ENCODE measurements at places on chromosomes 7 and 10.

- no peak for DNase-seq
Observed at GRCh38 chr7:71342202-71342601, 210.3 kb downstream of the GALNT17 start.

DNA sequence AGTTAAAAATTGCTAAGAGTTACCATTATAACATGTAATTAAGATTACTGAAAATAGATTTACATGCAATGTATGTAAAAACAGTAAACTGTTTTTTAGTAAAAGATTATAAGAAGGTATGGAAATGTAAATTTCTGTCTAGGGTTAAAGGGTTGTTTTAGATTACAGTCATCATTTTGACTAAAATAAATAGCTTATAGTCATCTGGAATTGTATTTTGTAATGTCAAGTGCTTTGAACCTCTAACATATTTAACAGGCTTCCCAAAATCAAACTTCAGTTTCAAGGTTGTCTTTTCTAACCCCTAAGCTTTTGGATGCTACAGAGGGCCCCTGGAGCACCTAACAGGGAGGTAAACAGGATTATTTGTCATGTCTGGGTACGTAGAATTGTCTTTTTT is 35.0 kb upstream of the ZNF746 start:
- no peak for DNase-seq

DNA sequence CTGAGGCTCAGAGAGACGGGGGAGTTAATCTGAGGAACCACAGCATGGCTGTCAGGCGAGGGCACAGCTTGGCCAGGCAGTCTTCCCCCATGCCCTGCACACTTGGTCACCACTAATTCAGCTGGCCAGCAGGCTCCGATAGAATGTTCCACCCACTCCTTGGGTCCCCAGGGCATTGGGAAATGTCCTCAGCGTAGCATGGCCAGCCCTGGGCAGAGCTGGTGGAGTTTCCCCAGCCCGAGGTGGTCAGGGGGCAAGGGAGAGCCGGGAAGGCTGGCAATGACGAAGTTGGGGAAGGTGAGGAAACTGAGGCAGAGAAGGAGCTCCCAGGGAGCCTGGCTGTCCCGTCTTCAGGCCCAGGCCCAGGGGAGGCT is 12.1 kb upstream of the GRIFIN start:
- no peak for DNase-seq

- no peak for DNase-seq
Observed at GRCh38 chr7:104936546-104936945, 77.5 kb upstream of the KMT2E start.

GRCh38 chr7:95357623-95358022 is 33.3 kb upstream of the PON1 start:
- peak; percentile 10 for DNase-seq

DNA sequence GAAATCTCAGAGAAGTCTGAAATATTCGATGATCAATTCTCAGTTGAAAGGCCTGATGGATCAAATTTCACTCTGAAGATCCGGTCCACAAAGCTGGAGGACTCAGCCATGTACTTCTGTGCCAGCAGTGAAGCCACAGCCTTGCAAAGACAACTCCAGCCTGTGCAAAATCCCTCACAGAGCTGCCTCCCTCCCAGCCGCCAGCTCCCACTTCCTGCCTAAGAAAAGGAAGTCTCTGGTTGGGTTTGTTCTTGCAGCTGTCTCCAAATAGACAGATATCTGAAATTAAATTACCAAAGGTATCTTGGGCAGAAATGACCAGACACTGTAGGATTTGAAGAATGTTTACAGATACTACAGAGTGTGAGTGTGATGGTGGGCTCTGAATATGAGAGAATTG is 43.4 kb upstream of the PRSS58 start:
- DNase-seq = no peak

- no peak for DNase-seq
Observed at GRCh38 chr7:46554688-46555422, 633.8 kb upstream of the IGFBP3 start.

DNA sequence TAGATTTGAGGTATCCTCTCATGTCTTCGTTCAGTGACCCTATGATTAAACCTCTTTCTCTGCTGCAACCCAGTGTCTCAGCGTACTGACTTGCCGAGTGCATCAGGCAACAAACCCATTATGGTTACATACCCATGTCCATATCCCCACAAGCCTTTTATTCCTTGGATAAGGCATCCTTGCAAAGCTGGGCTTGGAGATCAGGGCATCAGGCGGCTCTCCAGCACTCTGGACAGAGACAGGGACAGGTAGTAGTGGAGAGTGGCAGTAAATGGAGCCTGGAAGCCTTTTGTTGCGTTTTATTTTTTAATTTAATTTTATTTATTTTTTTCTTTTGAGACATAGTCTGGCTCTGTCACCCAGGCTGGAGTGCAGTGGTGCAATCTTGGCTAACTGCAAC is 32.0 kb upstream of the NPFFR1 start:
- DNase-seq = no peak

DNA sequence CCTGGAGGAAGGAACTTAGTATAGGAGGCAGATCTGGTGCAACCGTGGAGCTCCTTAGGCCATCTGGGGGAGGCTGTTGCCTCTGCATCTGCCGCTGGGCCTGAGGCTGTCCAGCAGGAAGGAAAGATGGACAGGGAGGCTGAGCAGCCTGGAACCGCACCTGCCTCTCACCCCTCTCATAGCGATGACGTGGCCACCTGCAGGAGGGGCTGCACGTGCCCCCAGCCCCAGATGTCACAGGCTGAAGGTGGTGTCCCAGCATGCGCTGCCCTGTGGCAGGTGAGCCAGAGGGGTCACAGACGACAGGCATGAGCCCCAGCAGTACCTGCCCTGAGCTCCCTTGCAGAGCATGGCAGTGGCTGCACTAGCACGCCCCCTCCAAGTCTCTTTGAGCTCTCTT is 283.9 kb downstream of the ACTR3B start:
- DNase-seq = no peak

GRCh38 chr10:43234471-43235041 is 32.3 kb downstream of the RASGEF1A start:
- no peak for DNase-seq

- DNase-seq = peak; percentile 90
Observed at GRCh38 chr7:40077849-40078248, 56.6 kb downstream of the MPLKIP start.

- DNase-seq = no peak
Observed at GRCh38 chr7:108135446-108136190, 5.5 kb upstream of the LAMB4 start.

DNA sequence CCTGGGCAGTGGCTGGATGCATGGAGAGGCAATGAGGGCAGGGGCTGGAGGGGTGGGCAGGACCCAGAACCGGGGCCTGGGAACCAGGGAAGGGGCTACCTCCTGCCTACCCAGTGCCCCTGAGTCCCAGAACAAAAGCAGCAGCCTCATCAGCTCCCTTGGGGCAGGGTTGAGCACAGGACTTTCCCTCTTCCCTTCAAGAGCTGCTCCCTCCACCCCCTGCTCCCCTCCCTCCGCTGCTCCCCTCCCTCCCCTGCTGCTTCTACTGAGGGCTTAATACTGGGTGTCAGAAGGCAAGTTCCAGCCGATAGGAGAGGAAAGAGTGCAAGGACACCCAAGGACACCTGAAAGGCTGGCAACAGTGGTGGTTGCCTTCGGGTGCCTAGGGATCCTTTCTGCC is 28.2 kb upstream of the INMT start:
- no peak for DNase-seq

- DNase-seq = no peak
Observed at GRCh38 chr7:44122529-44122928, 819 bp downstream of the POLD2 start.

DNA sequence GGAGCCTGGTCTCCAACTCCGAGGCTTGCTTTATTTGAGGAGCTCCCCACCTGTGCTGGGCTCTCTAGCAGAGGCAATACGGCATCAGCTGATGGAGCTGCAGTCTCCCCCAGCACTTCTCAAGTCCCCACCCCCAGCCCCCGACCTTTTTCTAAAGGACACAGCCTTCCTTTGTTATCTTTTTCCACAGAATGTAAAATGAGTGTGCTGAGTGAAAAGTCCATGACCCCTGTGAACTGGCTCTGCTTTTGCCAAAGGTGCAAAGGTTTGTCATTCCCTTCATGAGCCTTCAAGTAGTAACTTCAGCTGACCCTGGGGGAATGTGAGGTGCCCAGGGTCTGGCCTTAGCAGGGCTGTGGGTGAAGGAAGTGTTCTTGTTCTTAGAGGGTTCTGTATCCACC is 25.5 kb downstream of the LRRC4 start:
- no peak for DNase-seq

- DNase-seq = no peak
Observed at GRCh38 chr7:142804728-142805207, 34.0 kb downstream of the PRSS2 start.

- no peak for DNase-seq
Observed at GRCh38 chr10:60708666-60709065, 69.6 kb upstream of the CDK1 start.

DNA sequence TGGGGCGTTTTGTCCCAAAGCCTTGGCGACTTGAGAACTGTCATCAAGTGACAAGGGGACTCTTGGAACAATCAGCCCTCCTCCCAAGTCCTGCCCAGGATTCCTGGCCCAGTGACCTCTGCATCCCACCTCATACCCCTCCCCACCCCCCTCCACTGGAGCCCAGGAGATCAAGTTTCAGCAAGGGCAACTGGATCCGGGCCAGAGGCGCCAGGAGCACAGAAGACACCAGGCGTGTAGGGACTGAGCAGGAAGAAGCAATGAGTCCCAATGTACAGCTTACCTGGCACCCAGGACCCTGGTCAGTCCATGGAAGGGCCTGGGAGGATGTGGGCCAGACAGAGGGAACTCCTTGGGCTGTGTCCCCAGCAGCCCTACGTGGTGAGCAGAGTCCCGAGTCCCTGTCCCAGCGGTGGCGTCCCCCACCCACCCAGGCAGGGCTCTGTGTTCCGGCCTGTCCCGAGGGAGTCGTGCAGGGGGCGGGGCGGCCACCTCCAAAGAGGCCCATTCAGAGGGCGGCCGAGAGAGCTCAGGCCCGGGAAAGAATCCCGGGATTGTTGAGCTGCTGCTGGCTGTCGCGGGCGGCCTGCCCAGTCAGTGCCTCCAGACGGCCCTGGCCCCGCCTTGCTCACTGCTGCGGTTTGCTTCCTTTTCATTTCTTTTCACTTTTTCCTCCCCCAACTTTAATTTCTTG is 254.1 kb downstream of the TNS3 start:
- peak; percentile 88 for DNase-seq

- DNase-seq = no peak
Observed at GRCh38 chr10:124003871-124004662, 89.3 kb downstream of the CHST15 start.

DNA sequence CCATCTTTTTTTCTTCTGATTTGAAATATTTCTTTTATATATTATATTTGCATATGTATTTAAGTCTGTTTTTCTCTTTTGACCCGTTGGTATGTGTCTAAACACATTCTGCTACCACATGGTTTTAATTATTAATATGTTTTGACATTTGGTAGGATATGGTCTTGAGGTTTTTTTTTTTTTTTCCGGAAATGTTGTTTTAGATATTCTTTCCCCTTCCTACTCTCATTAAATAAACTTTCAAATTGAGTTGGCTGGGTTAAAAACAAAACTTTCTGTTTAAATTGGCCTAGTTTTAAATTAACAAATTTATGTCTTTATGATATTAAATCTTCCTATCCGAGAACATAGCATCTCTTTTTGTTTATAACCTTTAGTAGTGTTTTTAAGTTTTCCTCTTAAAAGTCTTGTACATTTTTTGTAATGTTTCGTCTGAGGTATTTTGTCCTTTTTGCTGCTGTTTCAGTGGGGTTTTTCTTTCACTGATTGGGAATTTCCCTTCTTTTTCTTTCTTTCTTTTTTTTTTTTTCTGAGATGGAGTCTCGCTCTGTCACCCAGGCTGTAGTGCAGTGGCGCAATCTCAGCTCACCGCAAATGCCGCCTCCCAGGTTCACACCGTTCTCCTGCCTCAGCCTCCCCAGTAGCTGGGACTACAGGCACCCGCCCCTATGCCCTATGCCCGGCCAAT is 25.4 kb downstream of the STAM start:
- no peak for DNase-seq

DNA sequence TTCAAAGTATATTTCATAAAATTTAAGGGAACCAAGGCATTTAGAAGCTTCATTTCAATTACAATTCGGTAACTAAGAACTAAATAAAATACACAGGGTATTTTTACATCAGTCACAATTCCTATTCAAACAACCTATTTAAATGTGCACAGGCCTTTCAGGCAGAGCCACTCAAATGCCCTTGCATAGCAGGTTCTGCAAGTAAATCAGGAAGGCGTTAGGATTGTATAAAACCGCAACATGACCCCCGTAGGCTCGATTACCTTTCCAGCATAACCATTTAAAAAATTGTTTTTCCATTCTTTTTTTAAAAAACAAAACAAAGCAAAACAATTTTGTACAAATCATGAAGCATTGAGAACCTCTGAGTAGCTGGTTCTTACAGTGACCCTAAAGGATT is 289.9 kb upstream of the SP8 start:
- DNase-seq = no peak

- no peak for DNase-seq
Observed at GRCh38 chr7:108372618-108373017, 83.6 kb downstream of the NRCAM start.

- DNase-seq = peak; percentile 73
Observed at GRCh38 chr7:16695621-16696237, 49.7 kb downstream of the BZW2 start.

DNA sequence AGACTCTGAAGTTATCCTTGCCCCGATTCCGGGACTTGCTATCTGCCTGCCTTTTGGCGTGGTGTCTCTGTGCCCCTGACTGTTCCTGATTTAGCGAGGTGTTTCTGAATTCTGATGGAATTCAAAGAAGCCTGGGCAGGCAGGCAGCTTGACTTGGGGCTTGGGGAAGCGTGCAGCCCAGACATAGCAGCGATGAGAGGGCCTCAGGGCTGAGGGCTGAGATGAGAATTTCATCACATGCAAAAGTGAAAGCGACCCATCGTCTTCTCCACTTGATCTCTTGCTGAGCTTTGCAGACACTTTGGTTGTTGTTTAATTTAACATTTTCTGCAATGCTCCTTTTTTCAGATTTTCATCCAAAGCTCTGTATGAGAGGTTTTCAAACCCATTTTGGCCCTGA is 57.8 kb downstream of the TCF7L2 start:
- DNase-seq = peak; percentile 55

DNA sequence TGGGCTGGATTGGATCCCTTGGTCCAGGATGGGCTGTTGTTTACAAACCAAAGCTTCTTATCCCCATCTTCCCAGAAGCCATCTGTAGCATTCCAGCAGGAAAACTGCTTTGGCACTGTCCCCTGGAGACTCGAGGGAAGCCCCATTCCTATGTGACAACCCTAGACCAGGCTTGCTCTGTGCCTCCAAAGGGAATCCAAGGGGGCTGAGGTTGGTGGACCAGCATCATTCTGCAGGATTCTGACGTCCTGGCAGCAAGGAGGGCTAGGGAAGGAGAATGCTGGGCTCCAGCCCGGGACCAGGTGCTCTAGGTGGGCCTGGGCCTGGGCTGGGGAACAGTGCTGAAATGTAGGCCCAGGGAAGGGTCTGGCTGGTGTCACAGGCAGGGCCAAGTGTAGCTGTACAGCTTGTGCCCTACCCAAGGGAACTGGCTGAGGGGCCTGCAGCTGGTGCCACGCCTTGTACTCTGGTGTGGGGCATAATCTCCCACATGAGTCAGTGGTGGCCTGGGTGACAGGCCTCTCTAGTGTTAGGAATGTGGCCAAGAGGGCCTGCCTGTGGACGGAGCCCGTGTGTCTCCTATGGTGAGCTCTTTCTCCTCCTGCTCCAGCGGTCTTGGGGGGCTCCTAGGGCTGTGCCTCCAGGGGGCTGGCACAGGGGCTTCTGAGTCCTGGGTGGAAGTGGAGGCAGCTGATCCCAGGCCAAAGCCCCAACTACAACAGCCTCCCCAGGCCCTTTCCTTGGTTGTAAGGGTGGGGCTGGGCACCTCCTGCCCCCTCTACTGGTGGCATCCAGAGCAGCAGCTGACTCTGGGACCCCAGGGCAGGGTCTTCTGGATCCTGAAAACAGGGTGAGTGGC is 25.2 kb downstream of the TRIM8 start:
- DNase-seq = peak; percentile 59

Data from fibroblast of villous mesenchyme (primary cell).